Neural crest cell (in vitro differentiated cells): ENCODE measurements at places on chromosomes 12 and 14. TPM values are rescaled to one million over a fixed set of nuclear protein-coding genes. Genes with fewer than 3 reads are reported as not detected.

The ATG101 gene
- 32.1 and 34.3 TPM in 2 replicates for total RNA-seq

The SLC35F4 gene
- total RNA-seq, result 0.37 TPM in 1 of 2 replicates, not detected in the other

The ZNF891 gene
- total RNA-seq, result 3.9 and 4.2 TPM in 2 replicates

The BICDL1 gene
- 5.2 and 6.3 TPM in 2 replicates for total RNA-seq

The HSPA2 gene
- total RNA-seq, result 2.6 and 2.7 TPM in 2 replicates

The CD163L1 gene
- total RNA-seq, result 1.2 and 1.6 TPM in 2 replicates

The CCDC88C gene
- total RNA-seq, result 44.6 and 44.7 TPM in 2 replicates

The IQSEC3 gene
- total RNA-seq, result 0.34 and 1.1 TPM in 2 replicates
